ENCODE measurements at places on chromosomes 5 and 9.

- DNase-seq = no peak
Measured at GRCh38 chr5:32369542-32370155, 56.9 kb upstream of the MTMR12 start.

DNA sequence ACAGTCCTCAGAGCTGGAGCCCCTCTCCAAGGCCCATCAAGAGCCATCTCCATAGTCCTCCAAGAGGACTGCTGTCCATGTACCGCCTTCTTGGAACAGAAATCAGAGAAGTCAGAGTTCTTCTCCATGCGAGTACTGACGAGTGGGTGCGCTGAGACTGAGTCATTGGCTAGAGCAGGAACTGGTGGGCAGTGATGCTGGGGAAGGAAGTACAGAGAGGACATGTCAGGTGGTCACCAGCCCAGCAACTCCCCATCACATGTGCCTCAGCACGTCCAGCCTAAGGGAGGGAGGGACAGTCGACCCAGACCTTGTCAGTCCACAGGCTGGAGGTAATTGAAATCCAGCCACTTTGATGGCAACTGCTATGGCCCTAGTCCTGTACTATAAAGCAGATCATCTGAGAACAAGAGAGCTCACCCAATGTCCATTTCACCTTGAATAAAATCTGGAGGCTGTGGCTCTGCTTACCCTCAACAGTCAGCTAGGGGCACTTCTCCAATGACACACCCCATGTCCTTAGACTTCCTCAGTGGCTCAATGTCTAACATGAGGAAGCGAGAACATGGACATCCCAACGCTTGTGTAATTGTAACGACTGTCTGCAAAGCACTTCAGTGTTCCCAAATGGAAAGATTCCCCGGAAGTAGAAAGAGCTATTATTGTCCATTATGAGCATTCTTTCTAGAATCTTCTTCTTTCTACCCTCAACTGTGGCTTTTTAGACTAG is 15.0 kb upstream of the FBP1 start:
- no peak for DNase-seq

- no peak for DNase-seq
Measured at GRCh38 chr9:18466101-18466500, 7.9 kb upstream of the ADAMTSL1 start.

GRCh38 chr5:107184066-107184465 is 486.7 kb downstream of the EFNA5 start:
- no peak for DNase-seq

DNA sequence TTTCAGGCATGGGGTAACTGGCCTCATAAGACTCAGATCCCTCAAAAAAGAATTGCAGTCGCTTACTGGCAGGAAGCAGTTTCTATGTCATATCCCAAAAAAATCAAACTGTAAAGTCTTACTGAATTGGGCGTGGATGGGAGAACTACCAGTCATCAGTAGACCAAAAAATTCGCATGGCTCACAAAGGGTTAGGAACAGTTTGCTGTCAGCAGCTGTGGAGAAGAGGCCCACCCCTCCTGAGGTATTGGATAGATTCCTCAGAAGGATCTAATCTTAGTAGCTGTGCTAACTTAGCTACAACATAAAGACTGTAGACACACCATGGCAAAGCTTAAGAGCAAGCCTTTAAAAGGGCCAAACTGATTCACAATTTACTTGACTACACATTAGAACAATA is 478.3 kb upstream of the FTMT start:
- DNase-seq = no peak

DNA sequence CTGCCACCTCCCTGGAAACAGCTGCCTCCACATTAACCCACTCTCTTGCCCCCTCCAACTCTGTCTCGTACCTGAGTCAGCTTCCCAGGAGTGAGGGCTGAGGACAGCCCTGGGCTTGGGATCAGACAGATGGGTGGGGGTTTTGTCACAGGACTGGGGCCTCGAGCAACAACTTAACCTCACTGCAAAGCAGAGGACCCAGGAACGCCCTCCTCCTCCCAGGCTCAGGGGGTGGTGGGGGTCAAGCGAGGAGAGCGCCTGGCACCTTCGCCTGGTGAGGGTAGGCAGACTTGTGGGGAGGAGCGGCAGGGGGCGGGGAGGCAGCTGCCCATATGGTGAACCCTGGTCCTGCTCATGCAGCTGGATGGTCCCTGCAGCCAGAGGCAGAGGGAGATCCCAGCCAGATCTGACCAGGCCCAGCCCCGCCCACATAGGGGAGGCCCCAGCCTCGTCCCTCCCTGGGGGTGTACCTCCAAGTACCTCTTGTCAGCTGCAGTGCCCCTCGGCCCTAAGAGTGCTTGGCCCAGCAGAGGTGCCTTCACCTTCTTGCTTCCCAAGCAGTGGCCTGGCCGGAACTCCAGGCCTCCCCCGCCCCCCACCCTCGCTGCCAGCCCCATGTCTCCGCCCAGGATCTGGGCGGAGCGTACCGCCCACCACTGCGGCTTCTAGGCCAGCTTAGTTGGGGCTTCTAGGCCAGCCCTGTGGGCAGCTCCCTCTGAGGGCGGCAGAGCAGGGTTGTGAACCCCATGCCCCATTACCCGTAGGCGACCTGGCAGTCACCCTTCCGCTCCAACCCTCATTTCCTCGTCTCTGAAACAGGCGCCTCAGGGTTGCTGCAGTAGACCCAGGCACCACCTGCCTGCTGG is at the start of gene SARDH:
Gene SARDH (minus strand): TSS at position 579 of the 866 bp plus-strand sequence. CDS start 4,179 bp downstream, outside the sequence.
- DNase-seq = no peak

- DNase-seq = no peak
Measured at GRCh38 chr9:17775656-17776055, 196.8 kb downstream of the SH3GL2 start.

- DNase-seq = no peak
Measured at GRCh38 chr9:136159851-136160250, 41.2 kb upstream of the TMEM250 start.

DNA sequence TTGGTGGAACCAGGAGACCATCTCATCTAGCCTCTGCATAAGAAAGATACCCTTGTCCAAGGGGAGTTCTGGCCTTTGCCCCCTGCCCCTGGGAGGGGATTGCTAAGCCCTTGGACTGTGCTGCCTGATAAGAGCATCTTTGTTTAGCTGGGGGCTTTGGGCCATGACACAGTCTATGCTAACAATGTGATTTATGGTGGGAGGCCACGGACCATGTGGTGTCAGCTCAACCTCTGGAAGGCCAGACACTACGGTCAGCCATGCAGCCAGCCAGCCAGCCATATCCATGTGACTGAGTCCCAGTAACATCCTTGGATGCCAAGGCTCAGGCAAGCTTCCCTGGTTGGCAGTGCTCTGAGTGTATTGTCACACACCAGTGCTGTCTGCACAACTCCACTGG is 244.4 kb downstream of the FSTL4 start:
- DNase-seq = no peak

DNA sequence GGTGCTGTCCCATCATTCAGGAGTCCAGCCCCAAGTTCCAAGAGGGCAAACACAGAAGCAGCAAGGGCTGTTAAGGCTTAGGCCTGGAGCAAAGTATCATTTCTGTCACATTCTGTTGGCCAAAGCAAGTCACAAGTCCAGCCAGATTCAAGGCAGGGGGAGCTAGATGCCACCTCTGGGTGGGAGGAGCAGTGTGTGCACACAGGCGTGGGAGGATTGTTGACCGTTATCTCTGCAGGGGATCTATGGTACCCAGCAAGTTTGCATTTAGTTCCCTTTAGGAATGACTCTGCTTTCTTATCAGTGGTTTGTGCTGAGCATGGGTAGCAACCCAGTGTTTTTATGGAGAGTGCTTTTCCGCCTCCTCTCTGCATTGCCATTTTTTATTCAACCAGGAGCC is 278.9 kb downstream of the NR3C1 start:
- DNase-seq = no peak

DNA sequence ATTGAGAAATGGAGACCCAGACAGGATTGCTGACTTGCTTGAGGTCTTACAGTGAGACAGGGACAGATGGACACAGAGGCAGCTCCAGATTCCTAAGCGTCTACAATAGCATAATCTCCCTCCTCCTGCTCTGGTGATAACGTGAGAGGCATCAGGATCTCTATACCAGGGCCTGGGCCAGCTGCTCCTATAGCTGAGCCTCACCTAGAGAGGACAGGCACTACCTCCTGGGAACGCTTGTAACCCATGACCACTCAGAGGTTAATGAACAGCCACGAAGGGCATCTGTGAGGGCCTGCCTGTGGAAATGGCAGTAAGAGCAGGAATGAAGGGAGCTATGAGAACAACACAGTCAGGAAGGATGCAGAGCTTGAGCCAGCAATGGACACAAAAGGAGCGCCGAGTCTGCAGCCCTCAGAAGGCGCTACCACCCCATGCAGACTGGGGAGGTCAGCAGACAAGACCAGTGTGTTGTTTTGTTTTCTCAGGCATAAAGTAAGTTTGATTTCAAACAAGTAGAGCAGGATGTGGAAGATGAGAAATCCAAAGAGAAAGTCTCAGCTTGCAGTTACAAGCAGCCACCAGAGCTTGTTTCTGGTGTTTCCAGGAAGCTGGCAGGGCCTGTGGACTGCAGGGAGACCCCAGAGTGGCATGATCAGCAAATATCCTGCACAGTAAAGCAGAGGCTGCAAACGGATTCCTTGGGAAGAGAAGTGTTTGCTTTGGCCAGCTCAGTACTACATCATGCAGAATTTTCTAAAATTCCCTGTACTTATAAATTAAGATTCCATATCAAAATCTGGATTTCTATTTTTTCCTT is 17.4 kb downstream of the ANKS6 start:
- DNase-seq = no peak

DNA sequence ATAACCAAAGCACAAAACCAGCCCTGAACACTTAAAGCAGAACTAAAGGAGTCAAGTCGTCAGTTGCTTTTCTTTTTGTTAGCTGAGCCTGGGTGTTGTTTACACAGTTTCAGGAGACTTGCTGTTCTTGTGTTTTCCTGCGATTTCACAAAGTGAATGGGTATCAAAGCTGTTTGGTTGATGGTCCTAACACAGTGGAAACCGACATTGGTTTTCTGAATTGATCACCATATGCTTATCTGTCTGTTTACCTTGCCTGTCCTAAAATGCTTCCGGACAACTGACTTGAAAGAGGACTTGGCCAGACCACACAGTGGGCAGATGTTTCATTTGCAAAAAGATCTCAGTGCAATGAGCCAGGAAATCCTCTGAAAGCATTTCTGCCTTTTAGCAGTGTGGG is 676.4 kb downstream of the PRELID2 start:
- no peak for DNase-seq

GRCh38 chr5:115490596-115490995 is 54.0 kb downstream of the FEM1C start:
- DNase-seq = no peak

- no peak for DNase-seq
Measured at GRCh38 chr5:89988129-89988810, 421.3 kb downstream of the CETN3 start.

DNA sequence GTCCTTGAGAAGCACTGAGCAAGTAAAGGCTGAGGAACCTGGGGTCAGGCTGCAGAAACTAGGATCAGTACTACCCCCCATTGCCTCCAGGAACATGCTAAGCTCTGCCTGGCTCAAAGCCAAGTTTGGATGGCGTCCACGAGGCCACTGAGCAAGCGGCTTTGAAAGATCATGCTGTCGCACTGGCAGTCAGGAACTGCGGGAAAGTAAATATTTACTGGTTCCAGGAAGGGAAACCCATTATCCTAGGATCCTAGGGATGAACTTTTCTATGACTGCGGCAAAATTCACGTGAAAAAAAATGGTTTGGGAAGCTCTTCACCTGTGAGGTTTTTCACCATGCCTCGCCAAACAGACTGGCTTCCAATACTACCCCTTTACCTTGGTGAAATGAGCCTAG is 75.3 kb upstream of the PJA2 start:
- DNase-seq = no peak

DNA sequence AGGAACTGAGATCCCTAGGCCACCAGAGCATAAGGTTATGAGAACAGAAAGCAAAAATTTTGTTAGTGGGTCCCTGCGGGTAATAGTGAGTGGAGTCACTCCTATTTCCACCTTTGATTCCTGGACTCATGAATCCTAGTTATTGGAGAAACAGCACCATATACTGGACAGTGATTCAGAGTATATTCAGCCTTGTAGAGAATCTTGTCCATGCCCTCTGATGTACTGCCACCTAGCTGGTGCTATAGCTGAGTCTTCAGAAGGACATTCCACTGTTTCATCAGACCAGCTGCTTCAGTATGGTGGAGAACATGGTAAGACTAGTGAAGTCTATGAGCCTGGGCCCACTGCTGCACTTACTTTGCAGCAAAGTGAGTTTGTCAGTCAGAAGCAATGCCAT is 25.0 kb upstream of the ITGA2 start:
- no peak for DNase-seq

DNA sequence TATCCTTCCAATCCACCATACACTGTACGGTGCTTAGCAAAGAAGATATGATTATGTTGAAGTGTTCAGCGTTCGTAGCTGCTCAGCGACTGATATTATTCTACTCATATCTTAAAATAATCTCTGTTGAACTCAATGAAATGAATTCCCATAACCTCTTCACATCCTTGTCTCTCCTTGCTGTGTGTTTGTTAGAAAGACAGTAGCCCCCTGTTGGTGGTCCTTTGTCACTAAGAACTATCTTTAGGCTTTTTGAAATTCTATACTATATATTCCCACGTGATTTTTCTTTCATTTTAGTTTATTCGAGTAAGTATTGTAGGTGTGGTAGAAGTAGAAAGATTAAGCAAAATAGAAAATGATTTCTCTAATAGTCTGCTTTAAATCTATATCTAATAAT is 762.8 kb upstream of the WWC1 start:
- no peak for DNase-seq

DNA sequence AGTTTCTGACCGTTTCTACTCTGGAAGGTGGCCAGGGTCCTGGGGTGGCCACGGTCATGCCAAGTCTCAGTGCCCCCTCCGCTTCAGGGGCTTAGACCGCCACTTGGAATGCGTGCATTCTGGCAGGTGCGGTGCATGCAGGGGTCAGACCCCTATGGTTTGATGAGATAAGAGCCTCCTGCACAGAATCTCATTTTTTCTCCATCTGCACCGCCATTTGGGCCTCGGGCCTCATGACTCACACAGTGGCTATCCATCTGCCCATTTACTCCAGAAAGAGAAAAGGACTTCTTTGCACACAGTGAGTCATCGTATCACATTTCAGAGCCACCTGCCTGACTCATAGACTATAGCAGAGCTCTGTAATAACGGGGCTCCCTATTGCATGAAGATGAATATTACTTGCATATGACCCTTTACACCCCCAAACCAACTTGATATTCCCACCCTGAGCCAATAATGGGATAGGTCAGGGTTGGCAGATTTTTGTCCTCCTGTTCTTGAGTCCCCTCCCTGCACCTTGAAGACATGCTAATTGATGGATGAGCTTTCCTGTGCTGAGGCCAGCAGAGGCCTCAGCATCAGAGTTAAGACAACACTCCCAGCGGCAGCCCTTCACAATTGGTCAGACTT is 157.4 kb downstream of the NR3C1 start:
- no peak for DNase-seq

GRCh38 chr5:60470881-60471280 is 229.1 kb downstream of the DEPDC1B start:
- DNase-seq = no peak

GRCh38 chr5:44809956-44810420 is 1.2 kb downstream of the MRPS30 start:
- no peak for DNase-seq

GRCh38 chr9:33329117-33329563 is 38.8 kb downstream of the NFX1 start:
- DNase-seq = no peak

Data from stimulated activated CD4-positive, alpha-beta T cell treated with anti-CD3 and anti-CD28 coated beads, Interleukin-1b, Interleukin-23, amount 100 ng/mL, for 1 hour (primary cell).